Naive thymus-derived CD8-positive, alpha-beta T cell (primary cell): ENCODE measurements at places on chromosomes 16 and 17. TPM values are rescaled to one million over a fixed set of nuclear protein-coding genes. Genes with fewer than 3 reads are reported as not detected.
A peak's percentile ranks its signal among the peaks of the same experiment; 100 is the strongest.

- DNase-seq, result peak; percentile 76
Observed at GRCh38 chr16:27367461-27368357, 34.3 kb upstream of the IL21R start.

GRCh38 chr17:82536512-82537201 is 17.1 kb downstream of the FOXK2 start:
- no peak for DNase-seq

- no peak for DNase-seq
Observed at GRCh38 chr16:67198238-67198734, 645 bp upstream of the ELMO3 start.

GRCh38 chr16:52963212-52963854 is 89.4 kb downstream of the CHD9NB start:
- DNase-seq, result no peak

- DNase-seq, result no peak
Observed at GRCh38 chr16:4373909-4374742, 2.5 kb downstream of the VASN start.

DNA sequence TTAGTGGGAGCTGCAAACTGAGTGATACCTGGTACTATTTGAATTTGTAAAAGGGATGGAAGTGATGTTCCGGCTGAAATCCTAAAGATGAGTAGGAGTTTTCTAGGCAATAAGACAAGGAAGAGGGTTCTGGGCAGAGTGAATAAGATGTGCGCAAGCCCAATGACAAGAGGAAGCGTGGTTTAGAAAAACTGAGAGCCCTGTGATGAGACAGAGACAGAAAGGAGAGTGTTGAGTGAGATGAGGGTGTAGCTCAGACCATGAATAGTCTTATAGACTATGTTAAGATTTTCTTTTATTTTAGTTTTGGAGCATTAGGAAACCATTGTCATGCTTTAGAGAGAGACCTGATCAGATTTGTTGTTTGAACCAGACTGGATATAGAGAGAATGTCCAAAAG is 50.2 kb downstream of the COX10 start:
- DNase-seq, result no peak

The CD79B gene
- 42.8 TPM for total RNA-seq

The ITGA2B gene
- total RNA-seq, result 0.86 TPM

The P2RX1 gene
- 1.6 TPM for total RNA-seq

DNA sequence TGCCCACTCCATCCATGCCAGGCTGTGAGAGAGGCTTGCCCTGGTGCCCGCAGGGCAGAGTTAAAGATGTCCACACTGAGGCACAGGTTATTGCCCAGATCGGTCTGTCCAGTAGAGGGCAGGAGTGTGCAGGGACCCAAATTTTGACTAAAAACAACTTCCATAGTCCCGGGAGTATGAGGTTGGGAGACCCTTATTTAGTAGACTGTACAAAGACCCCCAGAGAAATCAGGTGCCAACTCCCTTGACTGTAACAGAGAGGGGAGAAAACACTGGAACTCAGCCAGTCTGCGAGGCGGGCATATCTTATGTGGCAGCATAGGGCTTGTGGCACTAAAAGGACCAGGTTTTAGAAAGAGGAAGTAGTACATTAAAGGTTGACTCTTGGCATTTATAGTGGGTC is 43.4 kb downstream of the HNF1B start:
- peak; percentile 11 for DNase-seq

GRCh38 chr17:14341866-14342265 is 41.0 kb downstream of the HS3ST3B1 start:
- no peak for DNase-seq

The PRSS33 gene
- total RNA-seq, result not detected

The TNFSF13 gene
- 3.0 TPM for total RNA-seq

GRCh38 chr16:66211651-66212050 is 154.8 kb upstream of the CDH5 start:
- DNase-seq, result no peak

- DNase-seq, result no peak
Observed at GRCh38 chr16:83402160-83402814, 405.5 kb upstream of the HSBP1 start.

- no peak for DNase-seq
Observed at GRCh38 chr16:74995986-74996385, 2.8 kb upstream of the ZNRF1 start.

DNA sequence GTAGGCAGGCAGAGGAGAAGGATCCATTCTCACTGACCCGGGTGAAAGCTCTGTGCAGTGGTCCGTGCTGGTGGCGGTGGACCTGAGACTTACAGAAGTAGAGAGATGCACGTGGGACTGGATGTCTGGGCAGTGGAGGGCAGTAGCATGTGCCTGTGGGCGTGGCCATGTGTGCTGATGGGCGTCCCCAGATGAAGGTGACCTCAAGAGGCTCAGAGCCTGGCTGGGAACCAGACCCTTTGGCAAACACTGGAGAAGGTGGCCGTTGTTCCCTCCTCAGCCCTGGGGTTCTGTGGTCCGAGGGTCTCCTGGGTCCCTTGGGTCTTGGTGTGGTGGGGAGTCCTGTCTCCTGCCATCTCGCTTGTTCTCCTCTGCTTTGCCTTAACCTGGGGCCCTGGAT is 15.6 kb downstream of the WSCD1 start:
- DNase-seq, result no peak

- no peak for DNase-seq
Observed at GRCh38 chr16:86133847-86134375, 234.9 kb downstream of the IRF8 start.

The SLC38A8 gene
- not detected for total RNA-seq

DNA sequence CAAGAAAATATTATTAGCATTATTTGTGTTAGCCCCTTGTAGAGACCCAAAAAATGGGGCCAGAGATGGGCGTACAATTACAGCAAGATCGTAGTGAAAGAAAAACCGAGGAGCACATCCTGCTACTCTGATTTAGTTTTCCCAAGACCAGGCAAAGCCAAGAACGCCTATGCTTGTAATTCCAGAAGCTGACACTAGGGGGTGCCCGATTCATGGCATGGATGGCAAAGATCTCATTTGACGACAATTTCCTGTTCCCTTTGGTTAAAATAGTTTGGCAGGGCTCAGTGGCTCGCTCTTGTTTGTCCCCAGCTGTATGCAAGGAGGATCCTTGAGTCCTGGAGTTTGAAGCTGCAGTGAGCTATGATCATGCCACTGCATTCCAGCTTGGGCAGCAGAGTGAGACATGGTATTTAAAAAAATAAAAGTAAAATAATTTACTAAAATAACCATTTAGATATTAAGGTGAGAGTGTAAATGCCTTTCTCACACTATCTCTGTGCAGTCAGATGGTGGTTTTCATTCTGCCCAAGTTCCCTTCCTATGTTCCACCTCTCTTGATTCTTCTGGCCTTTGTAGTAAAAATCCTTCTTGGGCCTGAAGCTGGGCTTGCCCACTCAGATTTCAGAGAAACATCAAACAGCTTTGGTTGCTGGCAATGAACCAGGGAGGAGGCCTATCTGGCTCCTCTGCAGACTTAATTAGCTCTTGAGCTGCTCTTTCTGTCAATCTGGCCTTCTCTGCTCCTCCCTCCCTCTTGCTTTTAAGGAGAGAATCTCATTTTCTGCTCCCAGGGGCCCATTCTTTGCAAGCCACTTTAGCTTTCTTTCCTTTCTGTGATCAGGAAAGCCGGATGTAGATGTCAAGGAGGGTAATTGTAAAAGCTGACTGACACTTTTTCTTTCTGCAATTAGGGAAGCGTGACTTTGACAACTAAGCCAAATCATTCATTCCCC is 31.2 kb downstream of the TMEM238L start:
- no peak for DNase-seq

- no peak for DNase-seq
Observed at GRCh38 chr17:77602062-77602746, 356.3 kb upstream of the TNRC6C start.

- peak; percentile 83 for DNase-seq
Observed at GRCh38 chr17:48593840-48594537, 410 bp upstream of the HOXB5 start.

DNA sequence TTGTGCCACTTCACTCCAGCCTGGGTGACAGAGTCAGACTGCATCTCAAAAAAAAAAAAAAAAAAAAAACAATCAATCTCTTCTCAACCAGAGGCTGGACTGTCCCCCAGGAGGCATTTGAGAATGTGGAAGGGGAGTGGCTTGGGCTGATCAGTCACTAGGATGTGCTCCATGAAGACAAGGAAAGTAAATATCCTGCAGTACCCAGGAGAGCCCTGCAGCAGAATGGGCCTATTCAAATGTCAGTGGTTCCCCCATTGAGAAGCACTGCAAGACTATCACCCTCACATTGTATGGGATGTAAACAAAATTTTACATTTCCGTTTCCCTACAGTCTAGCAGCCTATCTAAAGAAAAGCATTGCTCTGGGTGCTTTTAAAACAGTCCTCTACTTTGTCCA is 70.3 kb downstream of the DNAH9 start:
- DNase-seq, result no peak
